ENCODE measurements at places on chromosomes 3 and 15.

DNA sequence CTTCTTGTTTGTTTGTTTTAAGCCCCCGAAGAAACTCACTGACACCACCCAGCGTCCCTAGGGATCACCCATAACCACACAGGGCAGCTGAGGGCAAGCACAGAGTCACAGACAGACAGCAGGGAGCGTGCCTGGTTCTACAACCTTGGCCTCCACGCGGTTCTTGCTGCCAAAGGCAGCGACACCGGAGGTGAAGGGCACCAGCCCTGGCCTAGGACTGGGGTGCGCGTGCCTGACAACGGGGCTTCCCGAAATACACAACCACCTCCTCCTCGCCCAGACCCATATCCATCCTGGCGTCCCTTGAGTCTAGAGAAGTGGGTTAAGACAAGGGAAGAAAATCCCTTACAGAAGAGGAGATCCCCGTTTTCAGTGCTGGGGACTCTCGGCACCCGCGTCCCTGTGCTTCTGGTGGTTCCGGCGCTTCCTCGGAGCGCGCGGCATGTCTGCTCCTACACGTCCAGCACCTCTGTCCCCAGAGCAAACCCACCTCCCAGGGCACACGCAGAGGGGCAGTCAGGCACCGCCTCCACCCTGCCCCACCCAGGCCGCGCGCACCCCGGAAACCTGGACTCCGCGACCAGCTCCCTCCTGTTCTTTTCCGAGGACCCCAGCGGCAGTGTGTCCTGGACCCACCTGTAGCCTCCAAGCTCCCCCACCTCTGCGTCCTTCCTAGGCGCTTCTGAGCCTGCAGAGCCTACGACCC is 911 bp downstream of the RFTN1 start:
- DNase-seq, result no peak

- no peak for DNase-seq
Observed at GRCh38 chr15:79549196-79549595, 117.1 kb downstream of the MINAR1 start.

DNA sequence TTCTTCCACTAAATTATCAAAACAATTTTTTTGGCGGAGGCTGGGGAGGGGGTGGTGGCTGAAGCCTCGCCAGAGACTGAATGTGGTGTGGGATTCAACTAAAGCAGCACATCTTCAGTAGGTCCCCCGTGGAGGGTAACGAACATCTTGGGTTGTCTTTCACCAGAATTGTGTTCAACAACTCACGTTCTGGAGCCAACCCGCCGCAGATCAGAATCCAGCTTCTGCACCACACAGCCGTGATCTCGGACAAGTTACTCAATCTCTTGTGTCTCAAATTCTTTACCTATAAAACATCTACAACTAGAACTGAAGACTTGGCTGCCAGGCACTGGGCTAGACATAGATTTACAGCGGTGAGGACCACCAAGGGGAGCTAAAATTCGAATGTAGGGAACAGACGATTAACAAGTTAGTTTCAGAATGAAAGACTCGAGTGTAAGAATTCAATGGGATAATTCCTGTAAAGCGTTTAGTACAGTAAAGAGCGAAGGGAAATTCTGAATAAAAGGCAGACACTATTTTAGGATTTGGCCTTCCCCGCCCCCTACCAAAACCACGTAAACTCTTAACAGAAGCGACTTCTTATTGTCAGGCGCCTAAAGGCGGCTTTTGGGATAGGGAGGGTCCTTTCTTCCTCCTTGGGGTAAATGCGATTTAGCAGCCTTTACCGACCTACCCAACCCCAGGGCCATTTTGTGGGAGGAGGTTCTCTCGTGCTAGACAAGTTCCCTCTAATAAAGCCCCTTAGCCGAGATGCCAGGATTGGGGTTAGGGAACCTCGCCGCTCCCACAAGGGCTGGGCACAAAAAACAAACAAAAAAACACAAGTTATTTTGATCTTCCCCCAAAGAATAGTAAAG is 697 bp upstream of the RAB5A start:
- peak; percentile 23 for DNase-seq

DNA sequence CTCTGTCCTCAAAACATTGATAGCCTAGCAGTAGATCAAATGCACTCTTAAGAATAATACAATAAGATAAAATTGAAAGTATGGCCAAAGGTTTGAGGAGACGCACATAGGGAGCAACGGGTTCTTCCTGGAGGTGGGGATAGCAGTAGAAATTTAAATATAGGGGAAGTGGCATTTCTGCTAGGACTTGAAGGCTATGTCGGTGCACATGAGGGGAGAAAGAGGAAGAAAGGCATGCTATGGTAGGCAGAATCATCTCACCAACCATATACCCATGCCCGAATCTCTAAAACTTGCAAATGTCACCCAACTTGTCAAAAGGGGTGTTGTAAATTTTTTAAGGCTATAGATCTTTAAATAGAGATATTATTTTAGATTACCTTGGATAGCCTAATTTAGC is 735.1 kb upstream of the LMCD1 start:
- no peak for DNase-seq

DNA sequence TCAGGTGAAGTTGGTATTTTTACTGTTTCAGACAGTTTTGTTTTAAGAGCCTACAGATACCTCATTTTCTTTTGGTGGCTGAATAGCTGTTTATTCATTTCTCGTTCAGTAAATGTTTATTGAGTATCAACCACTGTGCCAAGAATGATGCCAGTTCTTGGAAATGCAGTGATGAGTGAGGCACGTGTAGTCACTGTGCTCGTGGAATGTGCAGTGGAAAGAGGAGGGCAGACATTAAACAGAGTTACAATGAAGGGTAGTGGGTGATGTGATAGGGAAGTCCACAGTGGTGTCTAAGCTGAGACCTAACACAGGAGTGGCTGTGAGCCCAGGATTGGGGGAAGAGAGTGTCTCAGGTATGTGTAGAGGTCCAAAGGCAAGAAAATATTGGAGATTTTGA is 73.7 kb downstream of the ARHGEF26 start:
- DNase-seq, result no peak

- DNase-seq, result no peak
Observed at GRCh38 chr15:96505014-96505413, 174.5 kb downstream of the NR2F2 start.

DNA sequence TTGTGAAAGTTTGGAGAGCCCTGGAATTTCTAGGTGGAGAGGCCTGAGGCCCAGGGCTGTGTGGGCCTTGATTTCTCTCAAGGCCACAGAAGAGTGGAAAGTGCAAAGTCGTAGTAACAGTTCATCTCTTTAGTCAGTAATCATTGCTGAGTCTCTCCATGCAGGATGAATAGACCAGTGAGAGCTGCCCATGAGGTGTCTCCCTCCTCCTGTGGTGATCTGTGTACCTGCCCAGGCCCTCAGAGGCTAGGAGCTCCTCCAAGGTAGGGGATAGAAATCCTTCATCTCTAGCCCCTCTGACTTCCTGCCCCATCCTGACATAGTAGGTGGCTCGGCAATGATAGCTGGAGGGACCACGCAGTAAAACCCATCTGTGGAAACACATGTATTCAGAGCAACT is 6.8 kb upstream of the IDH3A start:
- no peak for DNase-seq

GRCh38 chr15:89797678-89798201 is 16.9 kb downstream of the ANPEP start:
- DNase-seq, result no peak
